ENCODE measurements at places on chromosomes 12 and 14.

- DNase-seq, result no peak
Measured at GRCh38 chr12:41956353-41956752, 188.3 kb downstream of the GXYLT1 start.

DNA sequence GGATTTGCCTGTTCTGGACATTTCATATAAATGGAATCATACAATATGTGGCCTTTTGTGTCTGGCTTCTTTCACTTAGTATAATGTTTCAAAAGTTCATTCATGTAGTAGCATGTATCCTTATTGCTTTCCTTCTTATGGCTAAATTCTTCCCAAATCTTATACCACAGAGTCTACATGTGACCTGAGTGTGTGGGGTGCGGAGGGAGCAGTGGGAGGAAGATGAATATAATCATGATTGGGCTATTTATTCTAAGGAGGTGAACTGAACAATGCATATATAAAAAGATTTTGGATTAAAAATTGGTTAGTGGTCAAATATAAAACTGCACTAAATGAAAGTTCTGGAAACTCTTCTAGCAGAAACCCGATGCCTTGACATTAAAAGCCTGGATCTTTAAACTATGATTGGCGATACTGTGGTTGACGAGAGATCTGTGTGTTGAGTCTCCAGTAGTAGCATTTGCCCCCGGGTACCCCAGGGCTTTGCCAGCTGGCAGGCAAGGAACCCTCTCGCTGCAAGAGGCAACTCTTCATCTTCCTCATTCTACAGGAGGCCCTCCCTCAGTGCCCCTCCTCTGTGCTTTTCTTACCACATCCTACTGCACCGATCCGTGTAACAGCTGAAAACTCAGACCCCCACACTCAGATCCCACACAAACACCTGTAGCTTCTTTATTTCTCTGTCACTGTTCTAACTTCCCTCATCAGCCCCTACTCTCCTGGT, 2.6 kb downstream of the CYP46A1 start:
- no peak for DNase-seq

GRCh38 chr12:52270541-52271070, 3.8 kb upstream of the KRT86 start:
- no peak for DNase-seq

DNA sequence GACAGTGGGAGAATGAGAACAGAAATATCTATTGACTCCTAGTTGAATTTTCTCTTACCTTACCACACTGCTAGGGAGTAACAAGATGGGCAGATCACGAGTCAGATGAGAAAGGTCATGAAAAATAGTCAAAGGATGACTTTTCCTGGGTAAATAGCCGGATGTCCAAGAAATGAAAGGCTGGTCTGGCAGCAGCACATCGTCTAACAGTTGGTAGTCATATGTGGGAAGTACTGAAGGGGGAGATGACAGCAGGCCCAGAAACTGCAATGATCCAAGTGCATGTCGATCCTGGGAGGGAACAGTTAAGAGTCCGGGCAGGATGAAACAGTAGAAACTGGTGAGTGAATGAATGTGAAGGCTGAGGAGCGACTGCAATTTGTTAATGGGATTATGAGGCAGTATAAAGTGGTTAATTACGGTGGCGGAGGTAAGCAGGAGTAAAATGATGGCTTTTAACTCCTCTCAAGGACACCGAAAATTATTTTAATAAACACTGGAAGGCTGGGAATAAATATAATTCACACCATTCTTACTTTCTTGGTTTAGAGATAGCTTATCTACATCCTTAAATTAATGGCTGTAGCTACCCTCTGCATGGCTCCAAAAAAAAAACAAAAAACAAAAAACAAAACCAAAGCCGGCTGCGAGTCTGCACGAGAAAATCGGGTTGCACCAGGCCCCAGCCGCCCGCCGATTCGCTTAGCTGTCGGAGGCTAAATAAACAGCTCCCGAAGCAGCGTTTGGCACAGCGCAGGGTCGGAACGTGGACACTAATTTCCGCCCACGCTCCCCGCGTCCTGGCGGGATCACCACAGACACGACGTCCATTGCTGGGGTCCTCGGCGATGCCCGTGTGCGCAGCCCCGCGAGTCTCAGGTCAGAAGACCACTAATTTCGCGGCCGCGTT, 1.0 kb upstream of the ERC1 start:
- DNase-seq, result peak; percentile 77

DNA sequence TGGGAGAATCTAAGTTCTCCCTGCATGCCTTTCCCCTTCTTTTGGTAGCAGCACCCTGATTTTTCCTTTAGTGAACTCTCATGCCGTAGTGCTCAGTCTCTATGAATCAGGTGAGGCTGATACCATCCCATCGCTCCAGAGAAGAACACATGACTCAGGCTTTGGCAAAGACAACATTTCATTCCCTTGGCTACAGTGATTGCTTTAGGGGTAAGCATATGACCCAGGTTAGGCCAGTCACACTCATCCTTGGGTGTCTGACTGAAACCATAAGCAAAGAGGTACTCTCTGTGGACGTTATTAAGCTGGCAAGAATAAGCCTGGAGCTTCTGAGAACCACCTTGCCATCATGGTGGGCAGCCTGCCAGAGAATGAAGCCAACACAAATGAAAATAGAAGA, 141.8 kb downstream of the MYRFL start:
- DNase-seq, result no peak

GRCh38 chr14:76500480-76500879, 124.5 kb downstream of the ESRRB start:
- no peak for DNase-seq

- DNase-seq, result peak; percentile 83
Measured at GRCh38 chr12:75820848-75821578, 210.6 kb downstream of the PHLDA1 start.

- DNase-seq, result peak; percentile 82
Measured at GRCh38 chr12:127548123-127548553, 718.8 kb upstream of the TMEM132C start.

DNA sequence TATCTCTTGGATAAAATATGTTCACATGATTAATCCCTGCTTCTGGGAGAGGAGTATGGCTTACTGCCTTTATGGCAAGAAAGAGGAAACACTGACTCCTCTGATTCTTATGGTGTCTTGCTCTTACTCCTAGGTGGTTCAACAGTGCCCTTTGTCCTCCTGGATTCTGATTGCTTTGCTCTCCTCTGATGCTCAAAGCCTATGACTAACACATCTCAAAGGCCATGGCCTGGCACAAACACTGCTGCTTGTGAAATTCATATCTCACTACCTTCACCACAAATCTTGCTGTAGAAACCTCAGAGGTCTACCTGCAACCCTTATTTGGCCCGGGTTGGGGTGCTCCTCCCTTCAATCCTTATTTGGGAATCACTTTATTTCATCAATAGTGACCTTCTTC, 217.2 kb downstream of the C12orf50 start:
- DNase-seq, result no peak

DNA sequence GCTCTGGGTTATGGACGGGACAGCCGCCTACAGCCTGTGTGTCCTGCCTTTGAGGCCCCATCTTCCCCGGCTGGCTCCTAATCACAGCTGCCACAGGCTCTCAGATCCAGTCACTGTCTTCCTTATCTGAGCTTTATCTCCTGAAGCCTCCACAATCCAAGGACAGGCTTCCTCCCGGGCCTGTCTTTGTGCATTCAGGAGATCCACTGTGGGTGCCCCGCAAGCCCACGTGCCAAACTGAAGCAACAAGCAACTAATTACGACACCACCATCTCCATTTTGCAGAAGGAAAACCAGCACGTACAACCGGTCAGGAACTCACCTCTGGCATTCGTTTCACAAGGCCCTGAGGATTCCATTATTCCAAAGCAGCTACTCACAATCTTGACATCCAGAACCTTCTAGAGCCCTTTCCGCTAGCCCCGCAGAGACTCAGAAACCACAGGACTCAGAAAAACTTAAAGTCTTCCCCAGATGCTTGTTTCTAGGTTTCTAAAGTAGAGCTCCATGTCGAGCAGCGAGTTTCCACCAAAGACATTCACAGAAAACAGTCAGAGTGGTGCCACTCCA, 14.0 kb downstream of the SYNE3 start:
- no peak for DNase-seq

DNA sequence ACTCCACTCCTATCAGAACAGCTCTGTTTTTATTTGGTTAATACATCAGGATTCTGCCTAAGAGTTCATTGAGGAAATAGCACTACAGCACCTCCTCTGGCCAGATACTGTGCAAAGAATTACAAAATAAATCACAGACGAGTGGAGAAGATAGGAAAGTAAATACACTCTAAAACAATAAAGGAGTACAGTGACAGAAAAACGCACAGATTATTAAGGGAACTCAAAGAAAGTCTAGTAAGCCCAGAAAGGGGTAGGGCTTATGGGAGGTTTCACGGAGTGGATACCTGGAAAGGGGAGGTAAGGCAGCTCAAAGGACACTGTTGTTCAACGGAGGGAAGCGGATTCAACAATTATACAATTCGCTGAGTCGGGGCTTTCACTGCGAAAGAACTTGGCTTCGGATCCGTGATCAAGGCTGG, 5.5 kb downstream of the OR10AD1 start:
- DNase-seq, result no peak

DNA sequence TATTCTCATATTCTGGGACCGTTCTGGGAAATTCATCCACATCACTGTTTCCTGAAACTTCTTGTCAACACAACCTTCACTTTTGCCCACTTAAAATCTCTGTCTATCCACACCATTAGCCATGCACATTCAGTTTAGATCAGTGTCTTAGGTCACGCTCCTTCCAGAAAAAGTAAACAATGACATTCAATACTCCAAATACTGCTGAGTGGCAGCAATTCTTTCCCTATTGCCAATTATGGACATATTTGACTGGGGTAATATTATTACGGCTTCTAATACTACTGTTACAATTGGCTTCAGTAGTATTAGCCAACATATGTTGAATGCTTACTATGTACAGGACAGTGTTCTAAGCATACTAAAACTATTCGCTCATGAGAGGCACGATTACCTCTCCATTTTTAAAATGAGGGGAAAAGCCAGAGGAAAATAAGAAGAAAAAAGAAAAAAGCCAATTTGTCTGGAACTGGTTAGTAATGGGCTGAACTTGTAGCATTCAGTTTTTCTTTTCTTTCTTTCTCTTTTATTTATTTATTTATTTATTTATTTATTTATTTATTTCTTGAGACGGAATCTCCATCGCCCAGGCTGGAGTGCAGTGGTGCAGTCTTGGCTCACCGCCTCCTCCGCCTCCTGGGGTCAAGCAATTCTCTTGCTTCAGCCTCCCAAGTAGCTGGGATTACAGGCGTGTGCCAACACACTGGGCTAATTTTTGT, 23.4 kb downstream of the LTBR start:
- DNase-seq, result no peak

GRCh38 chr12:22687361-22688076, 62.5 kb downstream of the ETNK1 start:
- DNase-seq, result peak; percentile 61

GRCh38 chr14:104726600-104727451, 2.8 kb downstream of the ADSS1 start:
- DNase-seq, result no peak

GRCh38 chr12:131051155-131051473, 97.4 kb downstream of the ADGRD1 start:
- no peak for DNase-seq

- DNase-seq, result no peak
Measured at GRCh38 chr14:94682061-94682516, 69.9 kb downstream of the SERPINA3 start.

DNA sequence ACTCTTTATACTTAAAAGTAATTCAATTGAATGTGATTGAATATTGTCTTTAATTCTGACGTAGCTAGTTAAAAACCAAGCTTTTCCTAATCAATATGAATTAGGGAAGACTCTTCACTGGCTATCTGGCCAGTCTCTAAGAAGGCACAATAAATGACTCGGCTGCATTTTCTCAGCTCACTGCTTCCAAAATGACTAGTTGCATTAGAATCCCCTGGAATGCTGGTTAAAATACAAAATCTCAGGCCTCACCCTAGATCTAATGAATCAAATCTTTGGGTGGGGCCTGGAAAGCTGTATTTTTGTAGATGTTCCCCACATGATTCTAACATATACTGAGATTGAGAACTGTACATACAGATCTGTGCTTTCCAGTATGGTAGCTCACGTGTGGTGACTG, 242.1 kb downstream of the CHST11 start:
- DNase-seq, result peak; percentile 41

DNA sequence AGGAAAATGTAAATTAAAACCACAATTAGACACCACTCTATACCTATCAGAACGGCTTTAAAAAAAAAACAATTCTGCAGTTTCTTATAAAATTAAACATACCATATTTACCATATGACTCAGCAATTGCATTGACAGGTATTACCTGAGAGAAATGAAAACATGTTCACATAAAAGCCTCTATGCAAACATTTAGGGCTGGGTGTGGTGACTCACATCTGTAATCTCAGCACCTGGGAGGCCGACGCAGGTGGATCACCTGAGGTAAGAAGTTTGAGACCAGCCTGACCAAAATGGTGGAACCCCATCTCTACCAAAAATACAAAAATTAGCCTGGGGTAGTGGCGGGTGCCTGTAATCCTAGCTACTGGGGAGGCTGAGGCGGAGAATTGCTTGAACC, 41.1 kb downstream of the SPTB start:
- no peak for DNase-seq
